ENCODE measurements at places on chromosomes 2 and 18. TPM values are rescaled to one million over a fixed set of nuclear protein-coding genes. Genes with fewer than 3 reads are reported as not detected.

GRCh38 chr2:215019085-215019484 lies 119.3 kb downstream of the ABCA12 start:
- DNase-seq, result no peak

- DNase-seq, result no peak
Observed at GRCh38 chr2:192070099-192070498, 124.6 kb downstream of the TMEFF2 start.

The ATG16L1 gene
- total RNA-seq, result 26.2 TPM

The CFAP221 gene
- total RNA-seq, result not detected

The ATP8B1 gene
- total RNA-seq, result 10.5 TPM

The POLR1B gene
- 12.0 TPM for total RNA-seq

Measured in lung microvascular endothelial cell (primary cell).